ENCODE measurements at places on chromosomes 5 and 9. TPM values are rescaled to one million over a fixed set of nuclear protein-coding genes. Genes with fewer than 3 reads are reported as not detected.

Gene FCHSD1
- total RNA-seq: 11.3 TPM

Gene SLC34A1
- total RNA-seq: 0.14 TPM

Gene PLAC8L1
- not detected for total RNA-seq

Gene ZBTB43
- 54.7 TPM for total RNA-seq

Gene TRIM36
- total RNA-seq: 0.71 TPM

Gene HACD4
- 7.9 TPM for total RNA-seq

Gene JAKMIP2
- not detected for total RNA-seq

Gene FSD1L
- 8.4 TPM for total RNA-seq

Gene CTXN3
- not detected for total RNA-seq

Gene ENHO
- not detected for total RNA-seq

Gene PRRT1B
- not detected for total RNA-seq

Gene ENG
- 2.3 TPM for total RNA-seq

Gene IL9
- not detected for total RNA-seq

Gene TLX3
- total RNA-seq: not detected

Gene ANAPC2
- total RNA-seq: 17.4 TPM

Gene ZFYVE16
- 26.0 TPM for total RNA-seq

Gene MED7
- total RNA-seq: 9.7 TPM

Gene TRAF1
- 2.3 TPM for total RNA-seq

Gene UBAP2
- total RNA-seq: 17.4 TPM

Gene CNTFR
- not detected for total RNA-seq

Gene SPACA9
- 2.8 TPM for total RNA-seq

Gene ERBIN
- 93.3 TPM for total RNA-seq

Gene CDX1
- total RNA-seq: not detected

Gene VLDLR
- 31.4 TPM for total RNA-seq

Gene GABBR2
- total RNA-seq: under 0.01 TPM

Gene PRKACG
- total RNA-seq: not detected

Gene SMIM33
- total RNA-seq: not detected

Gene PKD2L2
- not detected for total RNA-seq

Gene CCL27
- total RNA-seq: 0.34 TPM

Gene GABRG2
- total RNA-seq: not detected

Gene FGF10
- total RNA-seq: not detected

Gene AFAP1L1
- 17.2 TPM for total RNA-seq

Gene FOXI1
- not detected for total RNA-seq

Gene SV2C
- under 0.01 TPM for total RNA-seq

Gene WHRN
- total RNA-seq: 1.4 TPM

Gene DMGDH
- total RNA-seq: 3.1 TPM

Gene GPR151
- total RNA-seq: not detected

Gene SHISAL2B
- not detected for total RNA-seq

Gene LHX2
- total RNA-seq: not detected

Gene FBLL1
- total RNA-seq: 3.1 TPM

Gene TSSK1B
- total RNA-seq: under 0.01 TPM

Gene SPINK13
- not detected for total RNA-seq

All from nasal cavity respiratory epithelium epithelial cell of viscerocranial mucosa (primary cell).